Right ventricle myocardium superior (tissue), 1 donor: ENCODE measurements at places on chromosomes 7 and 10.

GRCh38 chr10:48923748-48924147 is 15.9 kb downstream of the LRRC18 start:
- no peak for DNase-seq

DNA sequence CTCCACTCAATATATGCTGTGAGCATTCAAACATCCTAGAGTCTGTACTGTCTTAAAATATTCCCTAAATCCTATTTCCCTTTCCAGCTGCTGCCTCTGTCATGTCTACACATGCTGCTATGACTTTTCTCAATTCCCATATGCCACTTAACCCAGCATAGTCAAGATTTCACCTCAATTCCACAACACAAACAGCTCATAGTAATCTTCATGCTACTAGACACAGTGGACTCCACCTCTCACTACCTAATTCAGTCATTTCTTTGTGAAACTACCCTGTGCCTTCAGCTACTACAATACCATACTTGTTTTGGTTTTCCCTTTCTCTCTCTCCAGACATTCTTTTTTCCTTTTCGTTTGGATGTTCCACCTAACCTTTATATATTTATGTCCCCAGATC is 45.5 kb downstream of the GSAP start:
- no peak for DNase-seq

DNA sequence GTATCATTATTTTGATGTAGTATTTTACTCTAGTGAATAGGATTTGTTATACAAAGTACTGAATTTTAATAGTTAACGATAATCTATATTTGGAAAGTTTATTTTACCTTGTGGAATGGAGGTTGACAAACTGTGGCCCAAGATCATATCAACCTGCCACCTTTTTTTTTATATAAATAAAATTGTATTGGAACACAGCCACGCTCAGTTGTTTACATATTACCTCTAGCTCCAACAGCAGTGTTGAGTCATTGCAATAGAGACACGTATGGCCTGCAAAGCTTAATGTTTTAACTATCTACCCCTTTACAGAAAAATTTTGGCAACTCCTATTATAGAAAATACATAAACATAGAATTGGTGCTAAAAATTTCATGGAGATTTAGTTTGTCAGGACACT is 239.3 kb downstream of the THSD7A start:
- DNase-seq: no peak

DNA sequence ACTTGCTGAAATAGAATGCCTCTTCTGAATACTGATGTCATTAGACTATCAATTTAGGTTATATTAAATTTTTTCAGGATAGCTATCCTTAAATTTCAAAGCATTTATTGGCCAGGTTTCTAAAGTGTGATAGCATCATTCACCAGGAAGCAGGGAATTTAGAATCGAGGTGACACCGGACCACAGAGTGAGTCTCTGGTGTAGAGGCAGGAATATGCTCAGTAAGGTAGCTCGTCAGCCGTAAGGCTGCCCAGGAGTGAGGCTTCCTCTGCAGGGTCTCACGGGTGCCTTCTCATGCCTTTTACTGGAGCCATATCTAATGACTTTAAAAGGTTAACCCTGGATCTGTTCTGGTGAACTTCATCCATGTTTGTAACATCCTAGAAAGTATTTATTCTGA is 170.8 kb upstream of the KLF14 start:
- DNase-seq: no peak

GRCh38 chr7:15559416-15559928 is 2.3 kb downstream of the AGMO start:
- no peak for DNase-seq

GRCh38 chr7:9149499-9150082 is 716.2 kb downstream of the NXPH1 start:
- no peak for DNase-seq

DNA sequence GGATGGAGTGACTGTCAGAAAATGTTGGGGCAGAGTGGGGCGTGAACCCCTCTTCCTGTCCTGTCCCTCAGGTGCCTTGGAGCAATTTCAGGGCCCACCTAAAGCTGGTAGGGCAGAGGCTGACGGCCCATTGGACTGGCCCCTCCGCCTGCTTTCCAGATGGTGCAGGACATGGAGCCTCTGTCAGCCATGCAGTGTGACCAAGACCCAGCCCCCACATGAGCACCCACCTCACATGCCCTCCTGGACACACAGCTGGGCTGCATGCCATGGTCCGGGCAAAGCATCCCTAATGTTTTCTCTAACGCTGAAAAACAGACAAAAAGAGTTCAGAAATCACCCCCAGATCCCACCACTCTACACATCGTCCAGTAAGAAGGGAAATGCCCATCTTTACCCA is 51.3 kb upstream of the PSAP start:
- no peak for DNase-seq
